ENCODE measurements at places on chromosomes 3 and 15.

- peak; percentile 90 for DNase-seq
Observed at GRCh38 chr15:85407421-85408269, 27.2 kb downstream of the AKAP13 start.

DNA sequence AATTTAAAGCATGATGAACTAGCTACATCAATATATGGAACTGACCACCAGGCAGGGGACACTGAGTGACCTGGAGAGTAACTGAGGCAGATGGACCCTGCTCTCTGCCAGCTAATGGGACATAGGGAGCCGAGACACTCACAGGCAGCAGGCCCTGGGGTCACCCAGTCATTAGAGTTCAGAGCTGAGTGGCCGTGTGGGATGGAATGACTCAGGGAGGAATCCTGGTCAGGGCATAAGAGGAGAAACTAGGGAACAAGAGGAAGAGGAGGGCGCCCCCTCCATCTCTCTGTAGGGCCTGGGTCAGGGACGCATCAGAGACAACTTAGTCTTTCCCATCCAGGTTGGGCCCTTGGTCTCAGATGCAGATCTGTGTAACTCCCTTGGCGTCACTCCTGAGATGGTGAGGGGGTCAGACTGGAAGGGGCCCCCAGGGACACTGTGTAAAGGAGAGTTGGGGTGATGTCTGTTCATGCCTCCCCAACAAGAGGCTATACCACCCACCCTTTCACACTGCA lies 39.8 kb downstream of the CCDC12 start:
- peak; percentile 61 for DNase-seq

GRCh38 chr15:98160236-98160635 lies 199.7 kb downstream of the ARRDC4 start:
- no peak for DNase-seq

GRCh38 chr15:60525341-60526039 lies 46.5 kb upstream of the ICE2 start:
- peak; percentile 60 for DNase-seq

GRCh38 chr15:89184886-89185526 lies 36.4 kb downstream of the RLBP1 start:
- DNase-seq, result no peak

DNA sequence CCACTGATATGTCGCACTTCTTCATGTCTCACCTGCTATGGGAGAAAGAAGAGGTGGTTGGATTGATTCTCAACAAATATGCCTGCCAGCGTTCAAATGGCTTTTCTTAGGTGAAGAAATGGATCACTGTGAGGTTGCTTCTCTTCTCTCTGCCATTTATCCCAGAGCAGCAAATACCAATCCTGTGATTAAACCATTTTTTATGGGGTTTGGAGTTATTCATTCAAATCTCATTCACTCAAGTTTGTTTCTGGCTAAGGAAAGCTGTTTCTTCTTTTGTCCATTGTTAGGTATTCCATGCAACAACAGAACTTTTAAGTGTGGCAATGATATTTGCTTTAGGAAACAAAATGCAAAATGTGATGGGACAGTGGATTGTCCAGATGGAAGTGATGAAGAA lies 12.2 kb upstream of the C3orf52 start:
- peak; percentile 28 for DNase-seq

DNA sequence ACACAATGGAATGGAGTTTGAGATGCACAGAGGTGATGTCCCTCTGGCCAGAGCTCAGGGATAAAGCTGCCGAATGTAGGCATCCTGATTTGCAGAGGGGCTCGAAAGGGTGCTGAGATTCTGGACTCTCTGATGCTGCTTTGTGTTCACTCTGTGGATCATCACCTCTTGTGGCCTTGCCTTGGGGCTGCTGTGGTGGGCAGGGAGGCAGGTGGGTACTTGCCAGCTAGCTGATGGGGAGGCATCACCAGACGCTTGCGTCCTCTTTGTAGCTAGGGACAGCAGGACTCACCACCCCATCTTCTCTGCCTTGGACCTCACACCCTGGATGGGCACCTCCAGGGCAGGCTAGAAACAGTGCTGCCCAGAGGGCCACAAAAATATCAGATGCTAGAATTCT lies 14.6 kb upstream of the RASGRF1 start:
- DNase-seq, result no peak

- DNase-seq, result peak; percentile 91
Observed at GRCh38 chr3:78969483-78969882, 798.3 kb downstream of the ROBO1 start.
